ENCODE measurements at places on chromosomes 7 and 10.

DNA sequence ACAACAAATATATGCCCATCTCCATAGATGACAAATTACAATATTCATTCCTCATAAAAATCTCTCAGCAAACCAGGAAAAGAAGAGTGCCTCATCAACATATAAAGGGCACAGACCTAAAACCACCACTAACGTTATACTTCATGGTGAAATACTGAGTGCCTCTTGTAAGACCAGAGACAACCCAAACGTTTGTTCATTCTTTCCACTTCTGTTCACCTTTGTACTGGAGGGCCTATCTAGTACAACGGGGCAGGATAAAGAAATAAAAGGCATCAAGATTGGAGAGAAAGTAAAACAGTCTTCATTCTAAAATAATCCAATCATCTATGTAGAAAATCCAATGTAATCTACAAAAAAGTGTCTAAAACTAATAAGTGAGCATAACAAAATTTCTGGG, 79.1 kb downstream of the LARP4B start:
- no peak for DNase-seq

DNA sequence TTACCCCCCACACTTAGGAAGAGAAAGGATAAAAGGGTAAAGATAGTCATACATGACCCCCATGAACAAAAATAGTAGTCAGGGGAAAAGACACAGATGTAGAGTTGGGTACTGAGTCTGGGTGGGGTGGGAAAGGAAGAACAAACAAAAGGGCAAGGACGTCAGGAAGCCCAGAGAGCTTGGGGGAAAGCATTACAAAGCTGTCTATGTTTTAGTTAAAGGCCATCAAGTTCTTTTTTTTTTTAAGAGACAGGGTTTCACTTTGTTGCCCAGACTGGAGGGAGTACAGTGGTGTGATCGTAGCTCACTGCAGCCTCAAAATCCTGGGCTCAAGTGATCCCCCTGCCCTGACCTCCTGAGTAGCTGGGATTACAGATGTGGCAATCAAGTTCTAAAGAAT, 98.4 kb upstream of the PDLIM1 start:
- DNase-seq = no peak

DNA sequence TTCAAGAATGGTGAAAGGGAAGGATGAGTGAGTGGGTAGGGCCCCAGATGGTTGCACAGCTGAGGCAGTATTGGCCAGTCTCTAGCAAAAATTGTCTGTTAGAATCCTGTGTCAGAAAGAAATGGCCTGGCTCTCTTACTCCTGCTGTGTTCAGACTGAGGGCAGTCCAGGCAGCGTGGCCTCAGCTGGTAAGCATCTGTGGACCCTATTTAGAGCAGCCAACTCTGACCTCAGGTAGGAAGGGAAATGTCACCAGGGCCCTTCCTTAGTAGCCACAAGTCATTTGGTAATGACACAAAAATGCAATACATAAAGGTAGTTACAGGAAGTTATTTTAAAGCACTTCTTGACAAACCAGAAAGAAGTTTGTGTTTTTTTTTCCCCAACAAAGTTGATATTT, 1194.7 kb downstream of the CNTNAP2 start:
- DNase-seq = no peak

DNA sequence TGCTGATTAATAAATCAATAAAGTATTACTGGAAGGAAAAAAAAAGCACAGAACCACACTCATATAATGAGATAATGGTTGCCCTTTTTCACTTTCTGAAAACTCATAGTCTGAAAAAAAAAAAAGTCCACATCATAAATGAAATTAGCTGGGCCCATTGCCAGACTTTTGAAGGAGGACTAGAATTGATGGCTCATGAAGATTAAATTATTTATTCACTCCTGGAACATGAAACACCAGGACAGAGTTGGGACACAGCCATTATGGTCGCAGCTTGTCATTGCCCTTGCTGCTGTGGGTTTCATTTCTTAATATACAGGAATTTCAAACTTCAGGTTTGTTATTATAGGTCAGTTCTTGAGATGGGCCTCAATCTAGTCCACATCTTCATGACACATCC, 91.9 kb downstream of the CNTNAP2 start:
- no peak for DNase-seq

DNA sequence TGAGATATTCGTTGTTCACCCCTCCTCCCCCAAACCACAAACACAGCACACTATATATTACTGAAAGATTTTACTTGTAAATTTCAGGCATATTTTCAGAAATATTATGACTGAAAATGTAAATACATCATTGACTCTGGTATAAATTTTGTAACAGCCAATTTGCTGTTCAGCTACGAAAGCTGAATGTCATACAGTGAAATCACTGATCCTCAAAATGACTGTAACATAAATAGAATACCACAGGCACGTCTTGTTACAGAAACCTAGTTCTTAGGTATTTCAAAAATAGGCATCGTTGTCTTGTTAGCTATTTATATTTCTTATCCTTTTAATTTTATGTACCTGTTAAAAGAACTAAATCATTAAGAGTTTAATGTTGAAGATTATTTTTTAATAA, 15.1 kb downstream of the TRUB1 start:
- no peak for DNase-seq

- DNase-seq = no peak
Observed at GRCh38 chr7:152013230-152013629, 12.2 kb upstream of the GALNT11 start.

DNA sequence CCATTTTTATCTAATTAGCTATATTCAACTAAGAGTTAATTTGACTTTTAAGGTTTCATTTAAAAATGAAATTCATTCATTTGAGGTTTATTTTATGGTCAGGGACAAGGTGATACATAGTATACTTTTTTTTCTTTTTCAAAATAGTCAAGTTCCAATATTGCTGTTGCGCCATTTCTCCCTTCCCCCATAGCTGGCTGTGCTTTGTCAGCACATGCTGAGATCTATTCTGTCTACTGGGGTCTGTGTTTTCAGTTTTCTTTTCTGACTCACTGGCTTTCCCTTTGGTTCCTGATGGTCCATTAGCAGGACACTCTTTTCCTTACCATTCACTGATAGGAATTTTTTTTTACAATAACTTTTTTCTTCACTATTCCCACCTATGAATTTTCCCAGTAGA, 336.4 kb upstream of the TMEM229A start:
- DNase-seq = no peak

DNA sequence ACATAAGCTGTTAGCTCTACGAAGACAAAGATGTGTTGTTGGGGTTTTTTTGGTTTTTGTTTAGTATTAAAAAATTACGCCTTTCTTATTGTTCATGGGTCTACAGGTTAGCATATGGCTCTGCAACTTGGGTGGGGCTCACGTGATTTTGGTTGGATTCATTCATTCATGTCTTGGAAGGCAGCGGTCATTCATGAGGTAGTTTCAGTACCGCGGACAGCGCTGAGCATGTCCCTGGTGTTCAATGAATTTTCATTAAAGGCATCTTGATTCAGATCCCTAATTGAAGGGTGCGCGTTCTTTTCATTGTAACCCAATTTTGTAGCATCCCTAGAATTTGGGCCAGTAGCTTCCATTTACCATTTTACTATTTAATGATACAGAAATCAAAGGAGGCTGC, 42.9 kb upstream of the TCERG1L start:
- no peak for DNase-seq

GRCh38 chr10:36888925-36889573, 236.3 kb upstream of the ANKRD30A start:
- no peak for DNase-seq

DNA sequence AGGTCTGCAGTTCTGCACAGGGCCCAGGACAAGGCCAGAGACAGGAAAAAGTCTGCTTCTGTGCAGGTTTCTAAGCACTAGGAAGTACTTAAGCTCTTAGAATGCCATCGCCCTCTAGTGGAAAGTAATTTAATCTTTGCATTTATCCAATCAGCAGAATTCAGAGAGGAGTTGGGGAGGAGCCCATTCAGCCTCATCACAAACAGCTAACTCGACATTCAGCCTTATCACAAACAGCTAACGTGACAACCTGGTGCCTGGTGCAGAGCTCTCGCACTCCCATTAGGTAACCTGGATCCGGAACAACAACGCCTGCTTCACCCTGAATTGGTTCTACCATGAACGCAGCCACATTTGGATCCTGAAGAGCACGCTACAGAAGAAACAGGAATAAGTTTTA, 15.2 kb downstream of the OAT start:
- DNase-seq = no peak

- no peak for DNase-seq
Observed at GRCh38 chr10:621981-622740, 67.3 kb downstream of the DIP2C start.

DNA sequence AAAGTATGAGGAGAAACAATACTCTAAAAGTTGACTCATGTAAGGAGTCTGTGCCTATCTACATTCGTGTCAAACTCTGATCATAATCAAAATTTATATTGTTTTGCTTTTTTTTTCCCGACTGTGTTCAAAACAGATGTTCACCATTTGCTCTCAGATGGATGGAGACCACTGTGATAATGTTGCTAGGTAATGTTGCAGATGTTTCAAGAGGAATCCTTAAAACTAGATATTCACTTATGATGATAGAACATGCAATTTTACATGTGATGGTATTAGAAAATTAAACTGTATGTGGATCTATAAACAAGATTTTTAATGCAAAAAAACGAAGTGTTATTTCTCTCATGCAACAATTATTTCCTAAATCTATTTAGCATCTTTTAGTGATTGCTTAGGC, 1080.1 kb downstream of the REEP3 start:
- no peak for DNase-seq

GRCh38 chr10:33326933-33327332, 7.5 kb downstream of the NRP1 start:
- DNase-seq = no peak

- no peak for DNase-seq
Observed at GRCh38 chr7:28228396-28228795, 47.8 kb upstream of the JAZF1 start.

GRCh38 chr7:33731912-33732311, 173.4 kb upstream of the BMPER start:
- DNase-seq = no peak

- no peak for DNase-seq
Observed at GRCh38 chr10:19888061-19888660, 71.9 kb downstream of the PLXDC2 start.

DNA sequence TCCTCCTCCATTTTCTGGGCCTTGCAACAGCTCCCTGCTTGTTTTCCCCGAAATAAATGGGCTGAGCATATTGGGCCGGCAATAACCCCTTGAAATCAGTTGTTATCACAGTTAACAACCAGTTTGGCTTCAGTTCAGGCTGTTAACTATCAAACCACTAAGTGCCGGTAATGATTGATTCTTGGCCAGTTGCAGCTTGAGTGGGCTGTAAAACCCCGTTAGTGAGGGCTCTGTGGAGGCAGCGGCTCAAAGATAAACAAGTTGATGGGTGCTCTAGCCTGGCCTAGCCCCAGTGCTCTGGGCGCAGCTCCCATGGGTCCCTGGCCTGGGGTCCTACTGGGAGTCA, 8.3 kb downstream of the FGF8 start:
- DNase-seq = no peak

DNA sequence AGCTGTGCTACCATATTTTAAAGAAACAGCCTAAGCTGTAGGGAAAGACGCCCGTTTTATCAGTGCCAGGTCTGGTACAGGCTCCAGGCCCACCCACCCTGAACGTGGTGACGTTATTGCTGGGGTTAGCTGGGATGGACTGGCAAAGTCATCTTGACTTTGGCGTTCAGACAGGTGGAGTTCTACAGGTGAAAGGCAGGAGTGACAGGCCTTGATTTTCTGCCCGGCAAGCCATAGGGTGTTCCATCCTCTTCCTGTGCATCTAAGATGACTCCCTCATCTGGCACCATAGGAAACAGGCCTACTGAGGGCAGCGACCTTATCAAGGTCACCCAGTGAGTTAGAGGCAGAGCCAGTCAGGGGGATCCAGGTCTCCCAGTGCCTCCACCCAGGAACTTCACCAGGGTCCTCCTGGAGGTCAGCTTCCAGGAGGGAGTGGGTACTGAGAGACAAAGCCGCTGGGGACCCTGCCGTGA, 41.6 kb downstream of the HK1 start:
- DNase-seq = no peak

- no peak for DNase-seq
Observed at GRCh38 chr10:78868861-78869260, 199.9 kb upstream of the ZMIZ1 start.

GRCh38 chr7:106139265-106140251, 27.4 kb upstream of the SYPL1 start:
- DNase-seq = no peak

DNA sequence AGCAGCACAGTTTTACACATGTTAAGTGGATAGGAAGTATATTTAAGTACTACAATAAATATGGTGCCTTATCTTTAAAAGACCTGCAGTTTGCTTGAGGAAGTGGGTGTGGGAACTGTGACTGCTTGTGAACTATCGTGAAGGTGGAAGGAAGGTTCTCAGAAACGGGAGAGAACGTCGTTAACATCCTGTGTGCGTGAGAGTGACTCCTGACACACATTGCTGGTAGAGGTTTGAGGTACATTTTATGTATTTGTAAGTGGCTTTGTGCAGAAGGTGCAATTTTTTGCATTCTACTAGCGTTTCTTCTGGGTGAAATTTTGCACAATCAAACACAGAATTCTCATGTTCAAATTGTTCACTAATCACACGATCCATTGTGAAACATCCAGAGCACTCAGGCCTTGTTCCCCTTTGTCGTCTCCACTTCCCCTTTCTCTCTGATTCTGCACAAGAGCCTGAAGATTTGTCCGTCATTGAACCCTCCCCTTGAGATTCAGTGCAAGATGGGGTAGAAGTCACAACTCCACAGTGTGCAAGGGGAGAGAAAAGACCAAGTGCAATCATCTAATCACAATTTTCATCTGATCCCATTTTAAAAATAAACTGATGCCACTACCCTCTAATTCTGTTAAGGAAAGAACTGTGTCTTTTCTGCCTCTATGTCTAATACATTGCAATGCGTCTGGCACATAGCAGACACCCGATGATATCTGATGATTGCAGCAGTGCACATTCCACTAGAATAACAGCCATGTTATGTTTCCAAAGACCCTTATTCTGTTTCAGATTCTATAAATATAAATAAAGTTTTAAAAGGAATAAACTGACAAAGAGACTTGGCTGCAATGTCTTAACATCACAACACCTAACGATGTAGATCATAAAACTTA, 279.9 kb downstream of the NEBL start:
- DNase-seq = no peak

DNA sequence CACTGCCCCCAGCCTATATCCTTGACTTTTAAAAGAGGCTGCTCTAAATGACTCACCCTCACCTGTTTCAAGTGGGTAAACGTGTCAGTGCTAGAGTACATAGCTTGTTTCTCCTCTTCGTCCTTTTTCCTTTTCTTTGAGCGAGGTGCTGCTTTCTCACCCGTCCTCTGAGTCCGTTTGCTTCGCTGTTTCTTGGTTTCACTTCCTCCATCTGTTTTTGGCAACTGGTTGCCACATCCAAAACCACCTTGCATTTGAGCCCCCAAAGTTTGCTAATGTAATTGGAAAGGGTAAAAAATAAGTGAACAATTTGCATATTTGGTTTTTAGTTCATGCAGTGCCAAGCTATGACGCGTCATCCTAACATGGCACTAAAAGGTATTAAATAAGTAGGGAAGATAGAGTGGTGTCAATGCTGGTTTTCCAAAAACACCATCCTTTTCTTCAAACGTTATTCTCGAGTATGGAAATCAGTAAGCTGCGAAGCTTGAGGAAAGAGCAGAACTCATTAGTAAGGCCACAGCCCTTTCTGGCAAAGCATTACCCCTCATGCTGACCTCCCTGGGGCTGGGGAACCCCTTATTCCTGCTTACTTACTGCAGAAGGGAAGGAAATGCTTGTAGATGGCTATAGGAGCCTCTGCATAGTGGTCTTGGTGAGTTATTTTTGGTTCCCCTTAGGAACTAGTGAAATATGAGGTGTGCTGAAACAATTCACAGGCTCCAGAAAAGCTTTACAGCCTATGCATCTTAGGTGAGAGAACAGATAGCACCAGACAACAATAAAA, 133.5 kb downstream of the GALNT11 start:
- DNase-seq = no peak
